ENCODE measurements at places on chromosomes 3 and 15.

DNA sequence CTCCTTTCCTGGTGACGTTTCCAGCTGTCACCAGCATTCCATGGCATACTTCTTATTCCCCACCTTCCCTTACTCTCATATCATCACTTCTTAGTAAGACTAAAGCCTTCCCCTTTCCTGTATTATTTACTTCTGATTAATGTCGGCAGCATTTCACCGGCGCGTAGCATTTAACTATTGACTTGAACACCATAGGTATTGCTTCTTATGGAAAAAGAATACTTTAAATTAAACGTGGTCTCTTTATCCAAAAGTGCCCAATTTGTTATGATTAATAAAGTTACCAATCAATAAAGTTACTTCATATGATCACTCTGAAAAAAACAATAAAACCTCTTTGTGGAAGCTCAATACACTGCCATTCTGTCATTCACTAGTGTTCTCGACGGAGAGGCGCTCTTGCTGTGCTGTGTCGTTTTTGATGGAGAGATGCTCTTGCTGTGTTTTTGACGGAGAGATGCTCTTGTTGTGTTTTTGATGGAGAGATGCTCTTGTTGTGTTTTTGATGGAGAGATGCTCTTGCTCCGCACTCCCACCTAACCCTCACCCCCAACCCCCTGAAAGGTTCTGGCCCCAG lies 165.0 kb downstream of the XXYLT1 start:
- DNase-seq: no peak

DNA sequence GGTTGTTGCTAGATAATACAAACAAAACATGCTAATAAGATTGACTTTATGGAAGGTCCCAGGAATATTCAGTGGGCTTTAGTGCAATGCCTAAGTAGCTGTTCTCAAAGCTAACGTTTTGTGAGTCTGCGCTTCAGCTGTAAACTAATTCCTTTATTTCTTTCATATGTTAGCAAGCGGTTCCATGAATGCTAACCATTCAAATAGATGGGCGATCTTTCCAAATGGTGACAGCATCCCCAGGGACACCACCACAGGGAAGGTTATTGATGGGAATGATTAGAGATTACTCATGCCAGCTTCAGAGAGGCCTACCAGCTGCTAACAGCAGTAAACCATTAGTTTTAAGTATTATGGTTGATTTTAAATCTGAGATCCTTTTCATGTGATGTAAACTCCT lies 405.7 kb upstream of the MCTP2 start:
- DNase-seq: no peak

DNA sequence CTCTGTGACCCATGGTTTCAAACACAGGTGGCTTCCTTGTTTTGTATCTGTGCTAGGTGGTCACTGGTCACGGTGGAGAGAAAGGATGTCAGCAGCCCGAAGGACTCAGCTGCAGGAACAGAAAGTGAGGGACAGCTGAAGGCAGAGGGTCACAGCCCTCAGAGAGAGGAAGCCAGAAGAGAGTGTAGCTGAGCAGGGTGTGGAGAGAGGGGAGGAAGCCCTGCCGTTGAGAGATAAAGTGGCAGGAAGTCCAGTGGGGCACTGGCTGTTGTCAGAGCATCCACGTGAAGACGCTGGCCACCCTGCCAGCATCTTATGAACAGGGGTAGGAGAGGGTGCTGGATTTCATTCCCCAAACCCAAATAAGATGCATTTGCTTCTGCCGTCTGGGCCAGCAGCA lies 36.9 kb downstream of the LIMD1 start:
- no peak for DNase-seq

- no peak for DNase-seq
Measured at GRCh38 chr3:125960456-125961288, 8.3 kb upstream of the ROPN1B start.

- no peak for DNase-seq
Measured at GRCh38 chr3:149999421-149999820, 28.7 kb upstream of the PFN2 start.

GRCh38 chr15:89813381-89814111 lies 1.1 kb downstream of the ANPEP start:
- no peak for DNase-seq

DNA sequence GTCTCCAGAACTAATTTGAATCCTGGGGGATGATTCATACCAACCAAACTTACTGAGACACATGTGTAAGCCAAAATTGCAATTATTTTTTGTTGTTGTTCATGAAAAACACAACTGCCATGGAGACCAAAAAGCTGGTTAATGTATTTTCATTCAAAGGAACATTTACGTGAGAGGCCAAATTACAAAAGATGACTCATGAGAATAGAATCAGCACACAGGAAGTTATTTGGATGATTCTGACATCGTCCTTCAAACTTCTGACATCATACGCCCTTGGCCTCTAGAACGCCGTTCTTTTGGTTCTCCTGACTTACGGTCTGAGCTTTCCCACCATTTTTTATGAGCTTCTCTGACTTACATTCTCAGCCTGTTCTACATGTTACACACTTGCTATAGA lies 3.0 kb upstream of the ZNF280D start:
- no peak for DNase-seq

GRCh38 chr3:188817935-188818269 lies 353.9 kb upstream of the TPRG1 start:
- no peak for DNase-seq

DNA sequence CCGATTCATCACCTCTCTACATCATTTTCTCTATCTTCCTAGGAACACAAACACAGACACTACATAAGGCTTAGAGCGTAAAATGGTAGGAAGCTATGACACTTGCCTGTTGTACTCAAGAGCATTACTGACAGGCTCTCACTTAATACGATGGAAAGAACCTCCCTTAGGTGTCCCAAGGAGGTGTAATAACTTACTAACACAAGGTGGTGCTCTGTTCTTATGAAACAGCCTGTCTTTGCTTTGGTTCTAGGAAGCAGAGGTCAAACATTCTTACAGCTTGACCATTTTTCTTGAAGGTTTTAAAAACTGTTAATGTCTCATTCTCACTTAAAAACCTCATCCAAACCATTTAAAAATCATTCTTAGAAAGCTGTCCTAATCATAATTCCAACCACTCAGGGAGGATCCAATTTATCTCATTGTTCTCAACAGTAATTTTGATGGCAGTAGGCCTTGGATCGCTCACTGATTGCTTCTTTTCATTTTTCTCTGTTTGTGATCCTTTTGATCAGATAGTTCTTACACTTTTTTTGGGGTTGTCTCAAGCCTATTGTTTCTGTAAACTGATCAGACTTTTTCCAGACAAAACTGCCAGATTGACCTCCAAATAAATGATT lies 317.8 kb upstream of the AGTR1 start:
- DNase-seq: no peak

DNA sequence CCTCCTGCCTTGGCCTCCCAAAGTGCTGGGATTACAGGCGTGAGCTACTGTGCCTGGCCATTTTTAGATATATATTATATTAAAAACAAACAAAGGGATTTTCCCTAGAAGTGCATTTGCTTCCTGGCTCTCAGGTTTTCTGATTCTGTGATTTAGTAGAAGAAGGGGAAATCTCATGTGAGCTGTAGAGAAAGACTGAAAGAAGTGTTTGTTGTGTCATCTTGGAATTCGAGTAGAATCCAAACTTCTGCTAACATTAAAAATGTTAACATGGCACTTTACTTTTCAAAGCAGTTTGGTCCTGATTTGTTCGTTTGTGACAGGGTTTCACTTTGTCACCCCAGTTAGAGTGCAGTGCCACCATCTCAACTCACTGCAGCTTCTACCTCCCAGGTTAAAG lies 34.9 kb downstream of the IQGAP1 start:
- no peak for DNase-seq

DNA sequence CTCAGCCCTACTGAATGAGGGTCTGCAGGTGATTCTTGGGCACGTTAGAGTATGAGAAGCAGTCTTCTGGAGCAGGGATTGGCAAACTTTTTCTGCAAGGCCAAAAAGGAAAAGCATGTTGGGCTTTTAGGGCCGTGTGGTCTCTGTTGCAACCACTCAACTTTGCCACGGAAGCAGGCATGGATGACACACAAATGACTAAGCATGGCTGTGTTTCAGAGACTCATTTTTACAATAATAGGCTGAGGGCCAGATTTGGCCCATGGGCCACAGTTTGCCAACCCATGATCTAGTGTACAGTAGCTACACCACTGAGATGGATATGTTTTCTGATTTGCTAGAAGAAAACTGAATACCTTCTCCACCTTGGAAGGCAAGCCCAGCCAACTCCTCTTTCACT lies 66.1 kb upstream of the PRICKLE2 start:
- DNase-seq: no peak

DNA sequence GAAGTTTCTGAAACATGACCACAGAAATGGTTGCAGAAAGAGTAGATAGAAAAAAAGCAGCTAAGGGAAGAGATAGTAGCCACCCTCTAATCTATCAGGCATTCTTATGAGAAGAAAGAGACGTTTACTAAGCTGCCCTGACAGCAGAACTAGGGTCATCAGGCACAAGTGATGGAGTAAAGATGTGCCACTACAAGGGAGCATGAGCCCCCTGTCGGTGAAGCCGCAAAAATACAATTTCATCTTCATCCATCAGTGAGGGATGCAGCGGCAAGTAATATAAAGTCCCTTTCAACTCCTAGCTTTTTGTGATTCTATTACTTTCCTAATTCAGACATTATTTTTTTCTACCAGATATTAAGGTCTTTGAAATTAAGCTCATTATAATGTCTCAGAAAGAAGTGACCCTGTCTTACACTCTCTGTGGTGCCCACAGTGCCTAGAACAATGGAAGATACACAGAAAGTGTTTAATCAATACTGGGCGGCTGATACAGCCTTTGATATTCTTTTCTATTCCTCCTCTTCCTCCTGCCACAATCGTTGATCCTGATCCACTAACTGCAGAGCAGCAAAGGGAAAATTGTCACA lies 651.6 kb downstream of the NTRK3 start:
- DNase-seq: no peak
